ENCODE measurements at places on chromosomes 6 and 20.

- DNase-seq = no peak
These were observed 90.9 kb downstream of the CEP162 start for GRCh38 chr6:84136364-84137050.

DNA sequence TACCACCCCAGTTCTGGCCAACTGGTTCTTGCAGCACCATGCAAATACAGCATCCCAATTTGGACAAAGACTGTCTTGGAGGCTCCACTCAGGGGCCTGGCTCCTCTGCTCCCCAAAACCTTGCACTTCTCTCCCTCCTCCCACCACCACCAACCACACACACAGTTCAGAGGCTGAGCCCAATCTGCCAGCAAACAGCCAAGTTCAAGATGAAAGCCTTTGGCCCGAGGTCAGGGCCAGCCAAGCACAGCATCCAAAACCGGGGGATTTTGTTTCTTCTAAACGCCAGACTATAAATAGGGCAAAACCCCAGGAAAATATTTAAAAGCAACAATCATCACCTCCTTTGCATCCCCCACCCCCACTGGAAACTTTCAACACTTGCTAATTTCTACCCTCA, 5.7 kb downstream of the KCNK5 start:
- no peak for DNase-seq

GRCh38 chr20:38551056-38551626, 29.9 kb upstream of the ADIG start:
- DNase-seq = no peak

DNA sequence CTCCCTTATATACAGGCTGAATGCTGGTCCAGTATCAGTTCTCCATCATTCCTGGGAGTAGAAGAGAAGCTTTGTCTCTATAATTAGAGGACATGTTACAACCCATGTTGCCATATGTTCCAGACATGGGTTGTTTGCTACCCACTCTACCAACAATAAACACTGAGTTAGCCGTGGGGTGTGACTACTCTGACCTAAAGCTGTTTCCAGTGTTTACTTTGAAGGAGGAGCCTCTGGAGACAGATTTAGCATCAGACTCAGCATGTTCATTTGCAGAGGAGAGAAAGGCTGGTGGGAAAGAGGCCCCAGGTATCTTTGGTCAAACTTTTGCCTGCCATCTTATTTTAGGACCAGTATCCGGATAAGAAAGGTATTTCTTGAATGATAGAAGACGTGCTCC, 157.9 kb upstream of the SNX9 start:
- DNase-seq = no peak

DNA sequence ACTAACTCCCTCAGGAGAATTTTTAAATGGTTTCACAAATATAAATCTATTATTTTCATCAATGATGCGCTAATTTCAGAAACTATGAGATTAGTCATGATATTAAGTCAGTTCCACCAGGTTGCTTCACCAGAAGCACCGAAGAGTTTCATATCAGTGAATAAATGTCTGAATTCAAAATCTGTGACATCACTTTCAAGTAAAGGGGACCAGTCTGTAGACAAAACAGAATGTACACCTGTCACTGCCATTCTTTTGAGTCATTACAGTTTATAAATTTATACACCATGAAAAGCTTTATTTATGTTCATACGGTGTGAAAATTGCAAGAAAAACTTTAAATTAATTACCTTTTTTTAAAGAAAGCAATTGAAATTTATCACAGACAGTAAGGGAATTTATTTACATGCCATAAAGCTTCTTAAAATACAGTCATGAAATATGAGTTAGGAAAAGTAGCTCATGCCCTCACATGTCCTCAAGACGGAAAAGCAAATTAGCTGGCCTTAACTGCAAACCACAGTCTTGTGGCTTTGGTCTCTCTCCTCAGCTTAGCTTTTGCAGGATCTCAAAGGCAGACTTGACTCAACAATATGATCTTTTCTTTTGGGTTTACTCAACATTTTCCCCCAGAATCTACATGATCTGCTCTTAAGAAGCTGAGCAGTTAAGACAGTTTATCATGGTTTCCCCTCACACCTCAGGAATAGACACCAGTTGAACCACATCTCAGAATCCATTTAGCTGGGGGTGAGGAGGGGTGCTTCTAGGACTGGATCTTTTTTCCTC, 177.7 kb upstream of the MCHR2 start:
- peak; percentile 14 for DNase-seq

- peak; percentile 99 for DNase-seq
These were observed 35.7 kb upstream of the ZMYND8 start for GRCh38 chr20:47392015-47392720.

GRCh38 chr6:43061861-43062260, 2.4 kb downstream of the KLC4 start:
- peak; percentile 54 for DNase-seq

DNA sequence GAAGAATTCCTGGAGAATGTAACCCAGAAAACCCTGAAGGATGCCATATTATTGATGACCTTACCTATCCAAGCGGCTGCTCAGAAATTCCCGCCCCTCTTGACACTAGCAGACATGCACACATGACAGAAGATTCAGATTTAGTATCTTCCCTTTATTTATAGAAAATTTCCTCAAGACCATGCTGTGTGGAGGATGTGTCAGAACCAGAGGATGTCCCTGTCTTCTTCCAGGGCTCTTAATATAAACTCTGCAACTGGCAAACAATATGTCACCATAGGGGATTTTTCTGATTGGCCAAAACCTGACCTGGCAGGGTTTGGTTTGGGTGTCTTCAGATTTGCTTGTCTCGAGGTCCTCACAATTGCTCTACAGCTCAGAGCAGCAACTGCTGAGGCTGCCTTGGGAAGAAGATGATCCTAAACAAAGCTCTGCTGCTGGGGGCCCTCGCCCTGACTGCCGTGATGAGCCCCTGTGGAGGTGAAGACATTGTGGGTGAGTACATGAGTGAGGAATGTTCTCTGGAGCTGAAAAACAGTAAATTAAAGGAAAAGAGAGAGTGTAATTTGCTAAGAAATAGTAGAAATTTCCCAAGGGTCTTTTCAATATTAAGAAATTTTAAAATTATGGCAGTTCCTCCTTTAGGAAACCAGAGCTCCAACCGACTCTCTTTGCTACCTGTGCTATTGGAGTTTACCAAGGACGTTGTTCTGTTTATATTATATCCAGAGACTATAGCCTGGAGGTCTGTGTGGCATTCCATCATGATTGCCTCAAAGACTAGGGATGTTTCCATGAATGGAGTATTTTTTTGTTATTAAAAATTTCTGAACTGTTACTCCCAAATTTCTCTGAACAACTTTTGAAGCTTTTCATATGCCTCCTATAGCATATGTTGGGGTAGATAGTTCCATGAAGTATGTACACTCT, at the start of gene HLA-DQA2:
Gene HLA-DQA2 (plus strand): TSS at position 361 of the 930 bp plus-strand sequence. CDS start 53 bp downstream, at position 414.
- no peak for DNase-seq

- no peak for DNase-seq
These were observed 20.9 kb upstream of the VNN1 start for GRCh38 chr6:132734694-132735236.

DNA sequence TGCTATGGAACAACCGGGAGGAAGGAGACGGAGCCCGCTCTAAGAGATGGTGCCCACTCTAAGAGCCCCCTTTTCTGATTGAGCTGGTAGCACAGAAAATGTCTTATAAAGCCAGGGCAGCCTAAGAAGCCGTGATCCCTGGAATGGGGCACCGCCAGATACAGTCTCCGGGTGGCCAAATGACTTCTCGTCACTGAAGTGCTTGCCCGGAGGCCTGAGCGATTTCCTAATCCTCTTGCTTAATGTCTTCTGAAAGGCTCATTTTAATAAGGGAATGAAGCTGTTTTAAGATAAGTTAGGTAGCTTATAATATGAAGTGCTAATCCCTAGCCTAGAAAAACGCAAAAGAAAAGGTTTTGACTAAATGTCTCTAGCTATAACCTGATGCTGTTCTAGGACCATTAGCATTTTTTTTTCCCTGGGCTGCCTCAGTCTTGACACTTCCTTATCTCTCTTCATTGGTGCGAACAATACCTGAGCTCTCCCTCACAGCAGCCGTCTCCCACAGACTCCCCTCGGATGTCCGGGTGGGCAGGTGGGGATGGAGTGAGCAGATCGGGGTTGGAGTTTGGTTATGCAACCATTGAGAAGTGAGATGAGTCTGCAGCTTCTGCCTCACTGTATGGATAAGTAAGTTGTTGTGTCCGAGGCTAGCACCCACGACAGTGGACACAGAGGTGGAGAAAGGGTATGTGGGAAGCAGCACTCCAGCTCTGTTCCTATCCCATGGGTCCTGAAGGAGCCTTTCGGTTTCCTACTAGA, 559.4 kb upstream of the AGPAT4 start:
- DNase-seq = no peak

DNA sequence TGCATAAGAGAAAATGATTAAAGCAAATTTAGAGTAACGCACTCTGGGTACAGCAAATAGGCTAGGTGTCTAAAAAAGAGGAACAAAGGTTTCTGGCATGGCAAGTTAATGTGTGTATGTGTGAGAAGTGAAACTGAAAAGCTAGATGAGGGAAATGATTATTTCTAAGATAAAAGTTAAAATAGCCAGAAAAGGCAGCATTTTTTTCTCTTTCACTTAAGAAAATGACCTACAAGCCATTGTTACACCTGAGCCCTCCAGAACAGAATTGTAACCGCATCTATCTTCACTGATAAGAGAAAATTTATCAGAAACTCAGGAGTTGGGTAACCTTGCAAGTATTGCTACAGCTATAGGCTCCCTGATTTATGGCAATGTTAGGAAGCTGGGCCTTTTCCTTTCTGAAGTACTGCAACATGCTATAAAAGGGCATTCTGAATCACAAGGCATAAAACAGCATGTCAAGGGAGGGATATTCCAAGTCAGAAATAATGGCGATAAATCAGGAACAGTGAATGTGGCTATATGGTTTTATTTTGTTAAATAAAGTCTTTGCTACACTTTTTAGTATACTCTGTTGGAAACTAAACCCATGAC, 395.3 kb downstream of the TBC1D32 start:
- no peak for DNase-seq

DNA sequence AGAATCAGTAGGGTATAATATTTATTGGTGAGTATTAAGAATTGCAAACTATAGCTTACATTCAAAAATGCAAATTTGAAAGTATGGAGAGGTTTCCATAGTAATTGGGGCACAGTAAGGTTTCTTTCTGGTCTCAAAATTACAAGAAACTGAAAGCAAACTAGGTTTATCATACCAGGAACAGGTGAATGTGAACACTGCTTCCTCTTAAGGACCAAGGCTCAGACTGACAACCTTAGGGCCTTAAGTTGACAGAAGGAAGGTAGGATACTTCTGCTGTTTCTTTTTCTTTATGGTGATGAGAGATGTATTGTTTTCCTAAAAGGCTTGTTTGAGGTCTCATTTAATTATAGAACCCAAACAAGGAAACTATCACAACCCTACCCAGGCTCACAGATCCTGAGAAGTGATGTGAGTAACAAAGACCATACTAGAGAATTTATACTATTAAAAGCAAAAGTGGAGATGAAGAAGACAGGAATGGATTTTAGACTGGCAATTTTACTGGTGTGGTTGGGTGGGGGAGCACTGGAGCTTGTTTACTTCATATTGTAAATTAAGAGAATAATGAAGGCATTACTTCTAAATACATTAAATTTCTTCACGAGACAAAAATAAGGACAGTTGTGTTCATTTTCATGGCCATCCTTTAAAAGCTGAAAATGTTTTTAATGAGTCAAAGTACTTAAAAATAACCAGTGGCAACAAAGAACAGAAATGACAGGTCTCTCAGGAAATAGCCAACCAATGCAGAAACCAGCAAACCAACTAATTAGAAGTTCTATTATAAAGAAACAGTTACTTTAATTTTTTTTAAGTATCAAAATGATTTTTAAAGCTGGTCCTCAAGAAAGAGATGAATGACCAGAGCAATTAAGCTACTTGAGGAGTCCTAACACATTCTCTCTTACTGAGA, 21.3 kb downstream of the STAU1 start:
- DNase-seq = no peak

GRCh38 chr6:24139639-24140038, 13.6 kb downstream of the NRSN1 start:
- no peak for DNase-seq

GRCh38 chr20:62381202-62381797, 5.6 kb upstream of the RPS21 start:
- DNase-seq = no peak

DNA sequence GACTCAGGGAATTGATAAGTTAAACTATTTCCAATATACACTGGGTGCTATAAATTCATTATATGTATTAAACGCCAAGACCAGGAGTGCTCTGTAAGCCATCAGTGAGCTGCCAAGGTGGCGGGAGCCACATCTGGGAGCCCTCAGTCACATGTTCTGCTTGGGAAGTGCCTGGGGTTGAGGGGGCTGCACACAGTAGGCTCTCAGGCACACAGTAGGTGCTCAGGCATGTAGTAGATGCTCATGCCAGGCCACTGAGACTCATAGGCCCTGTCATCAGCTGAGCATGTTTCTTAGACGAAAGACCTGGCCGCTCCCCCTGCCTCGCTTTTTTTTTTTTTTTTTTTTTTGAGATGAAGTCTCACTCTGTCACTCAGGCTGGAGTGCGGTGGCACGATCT, 83.3 kb upstream of the BHLHE23 start:
- DNase-seq = no peak

DNA sequence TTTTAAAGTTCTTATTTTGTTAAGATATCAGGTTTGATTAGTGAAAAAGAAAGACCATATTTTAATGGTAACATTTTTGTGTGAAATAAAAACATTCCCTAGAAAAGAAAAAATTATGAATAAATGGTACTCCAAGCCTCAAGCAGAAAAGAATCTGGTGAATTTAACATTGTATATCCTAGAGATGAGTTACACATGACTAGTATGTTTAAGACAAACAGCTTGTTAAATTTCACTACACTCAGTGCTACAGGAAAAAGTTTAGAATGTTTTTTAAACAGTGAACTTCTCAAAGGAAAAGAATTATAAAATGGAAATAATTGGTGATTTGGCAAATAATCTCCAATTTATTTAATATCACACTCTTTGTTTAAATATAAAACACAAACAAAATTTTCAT, 222.7 kb upstream of the MCHR2 start:
- no peak for DNase-seq

DNA sequence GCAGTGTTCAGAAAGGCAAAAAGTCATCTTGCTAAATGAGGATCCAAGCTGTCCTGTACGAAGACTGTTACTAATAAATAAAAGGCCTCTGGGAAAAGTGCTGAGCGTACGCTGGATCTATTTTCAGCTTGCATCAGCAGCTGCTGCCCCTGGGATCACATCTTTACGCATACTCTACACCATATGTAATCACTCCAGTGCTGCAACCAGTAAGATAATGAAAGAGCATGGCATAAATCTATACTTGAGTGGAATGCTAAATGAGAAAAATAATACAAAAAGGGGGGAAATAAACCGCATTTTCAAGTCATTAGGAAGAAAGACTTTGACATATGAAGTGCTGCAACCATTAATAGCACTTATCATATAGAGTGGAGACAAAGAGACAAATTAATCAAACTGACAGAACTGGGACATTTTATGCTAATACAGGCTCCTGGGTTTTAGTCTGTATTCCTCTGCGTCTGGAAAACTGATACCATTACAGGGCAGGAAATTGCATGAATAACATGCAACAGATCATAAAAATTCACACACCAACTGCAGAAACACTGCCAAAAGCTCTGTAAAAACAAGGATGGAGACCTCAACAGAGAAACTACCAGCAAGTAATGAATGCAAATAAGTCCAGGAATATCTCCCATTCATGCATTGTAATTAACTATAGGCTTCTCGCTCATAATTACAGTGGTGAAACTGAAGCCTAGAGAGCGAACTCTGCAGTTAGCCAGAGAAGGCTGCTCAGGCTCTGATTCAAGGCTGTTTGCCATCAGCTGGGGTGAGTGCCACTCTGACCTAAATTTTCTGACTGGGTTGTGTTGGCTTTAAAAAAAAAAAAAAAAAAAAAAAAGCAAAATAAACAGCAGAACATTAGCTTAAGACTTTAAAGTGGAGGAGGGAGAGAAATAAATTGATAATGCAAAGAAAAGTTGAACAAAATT, 83.8 kb downstream of the GJA10 start:
- DNase-seq = no peak

All from A172 (cell line).